ENCODE measurements at places on chromosomes 6 and 20.

DNA sequence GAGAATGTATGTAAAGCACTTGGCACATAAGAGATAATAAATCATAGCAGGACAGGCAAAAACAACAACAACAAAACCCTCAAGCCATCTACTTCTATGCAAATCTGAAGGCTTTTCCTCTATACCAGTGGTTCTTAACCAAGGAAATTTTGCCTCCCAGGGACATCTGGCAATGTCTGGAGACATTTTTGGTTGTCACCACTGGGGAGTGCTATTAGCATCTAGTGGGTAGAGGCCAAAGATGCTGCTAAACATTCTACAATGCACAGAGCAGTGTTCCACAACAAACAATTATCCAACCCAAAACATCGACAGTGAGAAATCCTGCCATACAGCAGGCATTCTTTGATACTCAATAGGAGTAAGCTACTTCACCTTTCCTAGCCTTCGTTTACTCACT lies 28.2 kb downstream of the NDRG3 start:
- no peak for DNase-seq

DNA sequence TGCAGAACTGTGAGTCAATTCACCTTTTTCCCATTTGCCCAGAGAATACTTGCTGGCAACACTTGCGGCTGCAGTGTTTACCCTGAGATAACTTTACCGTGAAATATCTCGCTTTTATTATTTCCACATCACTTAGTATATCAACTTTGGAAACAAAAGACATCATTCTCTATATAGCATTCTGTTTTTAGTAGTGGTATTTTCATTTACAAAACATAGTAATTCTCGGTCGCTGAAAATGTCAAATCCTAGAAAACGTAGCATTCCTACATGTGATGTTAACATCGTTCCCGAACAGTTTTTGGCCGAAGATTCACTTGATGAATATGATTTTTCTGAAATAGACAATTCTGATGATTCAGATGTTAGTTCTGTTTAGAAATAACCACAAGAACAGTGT lies 52.0 kb downstream of the NHLRC1 start:
- no peak for DNase-seq

DNA sequence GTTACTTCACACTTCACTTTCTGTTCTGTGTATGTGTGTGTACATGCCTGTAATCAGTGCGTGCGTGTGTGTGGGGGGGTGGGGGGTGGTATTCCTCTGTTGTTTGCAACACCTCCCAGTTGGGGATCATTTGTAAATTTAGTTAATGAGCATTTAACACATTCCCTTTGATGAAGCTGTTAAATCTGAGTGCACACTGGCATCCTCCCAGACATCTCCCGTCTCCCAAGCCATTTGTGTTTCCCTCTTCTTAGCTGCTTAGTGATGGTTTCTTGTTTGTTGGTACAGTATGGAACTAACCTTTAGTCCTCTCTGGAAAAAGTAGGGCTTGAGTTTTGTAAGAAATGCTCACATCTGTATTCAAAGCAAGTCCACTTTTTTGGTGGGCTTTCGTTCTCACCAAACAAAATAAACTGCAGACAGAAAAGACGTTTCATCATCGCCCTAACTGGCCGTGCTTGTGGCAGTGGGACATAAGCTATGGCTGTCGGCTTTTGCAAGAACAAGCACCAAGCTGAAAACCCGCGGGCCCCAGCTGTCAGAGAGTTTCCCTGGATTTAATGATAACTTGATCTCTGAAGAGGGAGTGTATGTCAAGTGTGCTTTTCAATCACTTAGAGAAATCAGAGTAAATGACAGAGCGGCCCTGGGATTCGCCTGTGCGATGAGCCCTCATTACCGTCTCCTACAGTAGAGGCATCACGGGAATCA lies 54.9 kb upstream of the SASH1 start:
- DNase-seq, result no peak

GRCh38 chr6:39207416-39208222 lies 21.7 kb downstream of the KCNK5 start:
- no peak for DNase-seq

- DNase-seq, result no peak
Observed at GRCh38 chr6:129911732-129912131, 50.6 kb upstream of the TMEM244 start.

DNA sequence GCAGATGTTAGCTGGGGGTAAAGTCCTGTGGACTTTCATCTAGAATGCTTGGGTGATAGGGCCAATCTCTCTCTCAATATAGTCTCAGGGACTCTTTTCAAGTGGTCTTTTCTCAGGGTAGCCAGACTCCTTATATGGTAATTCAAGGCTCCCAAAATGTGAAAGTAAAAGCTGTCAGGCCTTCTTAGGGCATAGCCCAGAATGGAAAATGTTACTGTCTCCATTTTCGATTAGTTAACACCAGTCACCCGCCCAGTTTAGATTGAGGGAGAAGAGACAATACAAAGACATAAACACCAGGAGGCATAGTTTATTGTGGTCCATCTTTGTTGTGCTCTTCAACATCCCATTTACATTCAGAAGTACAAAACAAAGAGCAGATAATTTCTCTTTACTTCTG lies 295.8 kb downstream of the EPHA7 start:
- no peak for DNase-seq

DNA sequence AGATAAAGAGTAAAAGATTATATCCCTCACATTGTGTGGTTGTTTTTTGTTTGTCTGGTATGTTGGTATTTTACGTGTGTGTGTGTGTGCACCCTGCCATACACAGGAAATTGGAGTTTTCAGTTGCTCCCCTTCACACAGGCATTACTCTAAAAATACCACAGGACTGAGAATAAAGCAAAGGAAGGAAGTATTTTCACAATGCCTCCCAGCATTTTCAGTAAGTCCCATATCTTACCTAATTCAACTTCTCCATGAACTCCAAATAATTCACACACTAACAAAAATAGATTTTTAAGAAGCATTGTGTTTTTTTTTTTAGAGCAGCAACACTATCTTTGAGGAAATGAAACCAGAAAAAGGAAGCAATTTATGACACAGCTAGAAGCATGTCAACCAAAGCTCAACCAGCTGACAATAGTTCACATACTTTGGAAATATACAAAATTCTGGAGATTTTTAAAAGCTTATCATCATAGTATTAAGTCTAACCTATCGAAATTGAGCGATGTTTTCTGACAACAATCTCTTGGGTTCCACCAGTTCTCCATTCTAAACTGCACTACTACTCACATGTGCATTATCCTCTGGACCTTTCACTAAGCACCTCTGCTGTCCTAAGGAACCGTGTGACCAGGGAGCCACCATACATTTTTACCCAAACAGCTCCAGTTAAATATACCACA lies 2.1 kb downstream of the UBE2J1 start:
- DNase-seq, result no peak

DNA sequence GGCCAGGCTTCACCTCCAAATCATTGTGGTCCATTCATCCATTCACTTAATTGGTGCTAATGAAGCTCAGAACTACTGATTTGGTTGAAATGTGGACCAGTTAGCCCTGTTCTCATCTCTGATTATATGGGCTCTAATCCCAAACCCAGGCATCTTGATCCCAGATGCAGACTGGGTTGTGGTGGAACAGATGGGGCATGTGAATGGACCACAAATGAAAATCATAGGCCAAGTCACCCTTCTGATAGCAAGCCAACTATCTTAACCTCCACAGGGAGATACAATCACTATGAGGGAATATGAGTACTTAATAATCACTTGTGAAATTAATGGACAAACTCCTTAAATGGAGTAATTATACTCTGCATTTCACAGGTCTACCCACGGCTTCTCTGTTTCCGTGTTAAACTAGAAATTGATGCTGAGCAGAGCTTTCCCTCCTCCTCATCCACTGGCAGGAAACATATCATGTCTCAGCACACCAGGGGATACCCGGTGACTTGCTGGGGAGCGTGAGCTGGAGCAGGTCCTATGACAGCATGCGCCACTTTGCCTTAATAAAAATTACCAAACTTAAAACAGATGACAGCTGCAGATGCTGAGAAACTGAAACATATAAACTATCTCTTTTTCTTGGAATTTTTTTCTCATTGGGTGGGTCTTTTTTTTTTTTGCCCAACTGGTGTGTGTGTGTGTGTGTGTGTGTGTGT lies 108.8 kb upstream of the HEY2 start:
- no peak for DNase-seq

- peak; percentile 61 for DNase-seq
Observed at GRCh38 chr20:29301624-29302259, 1955.7 kb upstream of the DEFB115 start.

Measured in activated effector memory CD4-positive, alpha-beta T cell treated with anti-CD3 and anti-CD28 coated beads, Interleukin-2, amount 50 U/mL, for 16 hours (primary cell).